ENCODE measurements at places on chromosomes 4 and X.

DNA sequence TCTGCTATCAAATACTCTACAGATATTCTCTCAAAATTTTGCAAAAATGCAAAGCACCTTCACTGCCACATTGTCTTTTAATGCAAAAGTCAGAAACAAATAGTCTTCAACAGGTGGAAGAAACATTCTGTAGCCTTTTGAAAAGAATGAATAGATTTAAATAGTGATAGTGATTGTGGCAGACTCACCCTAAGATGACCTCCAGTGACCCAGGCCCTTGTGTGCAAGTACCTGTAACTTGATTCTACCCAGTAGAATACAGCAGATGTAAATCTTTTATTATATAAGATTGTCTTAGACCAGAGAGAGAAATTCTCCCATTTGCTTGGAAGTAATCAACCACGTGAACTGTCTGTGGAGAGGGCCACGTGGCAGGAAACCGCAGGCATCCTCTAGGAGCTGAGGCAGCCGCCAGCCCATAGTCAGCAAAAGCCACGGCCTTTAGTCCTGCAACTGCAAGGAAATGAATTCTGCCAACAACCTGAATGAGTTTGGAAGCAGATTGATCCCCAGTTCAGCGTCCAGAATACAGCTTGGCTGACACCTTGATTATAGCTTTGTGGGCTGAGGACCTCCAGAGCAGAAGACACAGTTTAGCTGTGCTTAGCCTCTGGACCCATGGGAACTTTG is 272.5 kb downstream of the ARHGAP10 start:
- DNase-seq = no peak

GRCh38 chr4:142671516-142671915 is 174.6 kb downstream of the INPP4B start:
- no peak for DNase-seq

DNA sequence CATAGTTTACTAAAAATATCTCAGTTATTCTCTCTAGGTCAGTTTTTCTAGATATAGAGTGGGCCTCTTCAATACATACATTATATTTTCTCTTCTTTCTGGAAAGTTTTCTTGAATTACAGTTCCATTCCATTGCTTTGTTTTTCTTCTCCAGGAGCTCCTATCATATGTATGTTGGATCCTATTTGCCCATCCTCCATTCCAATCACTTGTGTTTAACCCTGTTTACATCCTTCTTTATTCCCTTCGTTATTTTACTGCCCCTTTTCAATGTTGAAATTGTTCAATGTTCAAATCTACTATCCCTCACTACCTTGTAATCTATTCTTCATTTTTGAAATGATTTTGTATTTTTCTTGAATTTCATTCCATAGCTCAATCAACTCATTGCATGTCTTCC is 97.4 kb downstream of the IRF2 start:
- no peak for DNase-seq

DNA sequence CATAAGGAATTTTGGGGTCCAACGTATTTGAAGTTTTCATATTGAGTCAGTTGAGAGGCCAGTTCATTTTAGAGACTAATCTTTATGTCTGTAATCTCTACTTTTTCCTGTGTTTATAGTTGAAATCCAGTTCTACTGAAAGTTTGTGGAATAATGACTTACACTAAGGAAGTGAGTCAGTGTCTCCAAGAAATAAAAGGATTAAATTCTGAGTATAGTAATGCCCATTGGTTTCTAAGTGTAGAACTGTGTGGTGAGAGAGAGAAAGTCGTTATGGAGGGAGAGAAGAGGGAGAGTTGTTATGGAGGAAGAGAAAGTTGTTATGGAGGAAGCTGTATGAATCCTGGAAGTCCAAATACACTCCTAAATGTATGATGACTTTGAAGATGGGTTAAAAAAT is 264.6 kb upstream of the HAND2 start:
- no peak for DNase-seq

GRCh38 chr4:110994781-110995180 is 371.9 kb upstream of the PITX2 start:
- no peak for DNase-seq

DNA sequence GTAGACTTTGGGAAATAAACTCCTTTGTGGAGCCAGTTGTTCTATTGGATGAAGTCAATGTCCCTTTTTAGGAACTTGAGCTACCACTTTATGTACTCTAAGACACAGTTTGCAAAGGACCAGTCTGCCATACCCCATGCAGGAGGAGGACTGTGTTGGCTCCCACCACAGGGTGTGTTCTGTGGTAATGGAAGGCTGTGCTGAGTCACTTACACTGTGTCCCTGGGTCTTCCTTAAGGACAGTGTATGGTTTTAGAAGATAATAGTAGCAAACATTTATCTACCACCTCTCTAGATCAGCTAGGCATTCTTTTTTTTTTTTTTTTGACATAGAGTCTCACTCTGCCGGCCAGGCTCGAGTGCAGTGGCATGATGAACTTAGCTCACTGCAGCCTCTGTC is 184.0 kb upstream of the PGRMC2 start:
- no peak for DNase-seq

GRCh38 chr4:79964020-79964399 is 109.0 kb downstream of the ANTXR2 start:
- DNase-seq = no peak

GRCh38 chr4:123624959-123625358 is 228.4 kb downstream of the SPRY1 start:
- DNase-seq = no peak

- no peak for DNase-seq
These were observed 1.1 kb downstream of the NFXL1 start for GRCh38 chr4:47913330-47913729.

DNA sequence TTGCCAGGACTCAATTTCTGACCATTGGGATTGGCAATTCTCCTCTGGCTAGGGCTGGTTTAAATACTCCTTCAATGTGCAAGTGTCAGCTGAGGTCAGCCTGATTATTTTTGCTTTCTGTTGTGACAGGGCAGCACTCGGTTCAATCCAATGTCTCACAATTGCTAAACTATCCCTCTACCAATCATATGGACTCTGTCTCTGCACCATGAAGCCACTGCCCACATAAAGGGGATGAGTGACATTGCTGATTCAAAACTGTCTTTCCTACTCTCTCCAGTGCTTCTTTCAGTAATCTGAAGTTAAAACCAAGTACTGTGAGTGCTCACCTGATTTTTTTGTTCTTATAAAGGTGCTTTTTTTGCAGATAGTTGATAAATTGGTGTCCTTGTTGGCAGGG is 1030.7 kb downstream of the GLUD2 start:
- DNase-seq = no peak

DNA sequence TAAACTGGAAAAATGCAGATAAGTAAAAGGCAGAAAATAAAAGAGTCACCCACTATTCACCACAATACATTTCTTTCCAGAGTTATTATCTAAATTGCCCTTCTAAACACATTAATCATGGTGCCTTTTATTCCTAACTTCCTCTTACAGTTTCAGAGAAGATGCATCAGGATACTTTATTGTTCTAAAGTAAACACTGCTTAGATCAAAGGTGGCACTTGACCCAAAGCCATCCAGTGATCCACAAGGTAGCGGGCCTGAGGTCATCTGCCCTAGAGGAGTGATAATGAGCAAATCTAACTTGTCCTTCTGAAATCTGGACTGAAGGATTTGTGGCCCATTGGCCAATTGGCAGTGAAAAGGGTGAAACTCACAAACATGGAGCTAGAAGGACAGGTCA is 12.0 kb upstream of the TMEM154 start:
- no peak for DNase-seq

DNA sequence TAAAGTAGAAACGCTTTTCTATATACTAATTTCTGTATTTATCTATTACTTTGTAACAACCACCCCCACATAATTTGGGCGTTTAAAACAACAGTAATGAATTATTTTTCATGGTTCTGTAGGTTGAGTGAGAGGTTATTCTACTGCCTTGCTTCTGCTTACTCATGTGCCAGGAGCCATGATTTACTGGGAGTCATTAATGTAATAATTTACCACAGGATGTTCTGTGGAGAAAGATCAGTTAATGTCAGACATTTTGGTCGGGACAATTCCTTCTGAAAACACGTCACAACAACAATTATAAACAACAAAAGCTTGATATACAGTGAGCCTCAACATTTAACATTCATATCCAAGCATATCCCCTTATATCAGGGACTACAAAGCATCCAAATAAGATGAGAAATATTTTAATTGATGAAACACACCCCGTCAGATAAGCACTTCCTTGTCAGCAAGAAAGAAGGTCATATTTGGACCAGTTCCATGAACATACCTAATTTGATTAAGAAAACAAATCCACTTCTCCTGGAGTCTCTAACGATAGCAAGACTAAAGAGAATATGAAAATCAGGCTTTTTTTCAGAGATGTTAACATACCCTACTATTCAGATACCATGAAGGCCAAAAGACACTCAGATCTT is 238.5 kb downstream of the PRDM5 start:
- DNase-seq = no peak

GRCh38 chr4:114264877-114265291 is 285.4 kb upstream of the ARSJ start:
- no peak for DNase-seq

GRCh38 chr4:87985097-87985886 is 9.8 kb downstream of the SPP1 start:
- DNase-seq = peak; percentile 34

DNA sequence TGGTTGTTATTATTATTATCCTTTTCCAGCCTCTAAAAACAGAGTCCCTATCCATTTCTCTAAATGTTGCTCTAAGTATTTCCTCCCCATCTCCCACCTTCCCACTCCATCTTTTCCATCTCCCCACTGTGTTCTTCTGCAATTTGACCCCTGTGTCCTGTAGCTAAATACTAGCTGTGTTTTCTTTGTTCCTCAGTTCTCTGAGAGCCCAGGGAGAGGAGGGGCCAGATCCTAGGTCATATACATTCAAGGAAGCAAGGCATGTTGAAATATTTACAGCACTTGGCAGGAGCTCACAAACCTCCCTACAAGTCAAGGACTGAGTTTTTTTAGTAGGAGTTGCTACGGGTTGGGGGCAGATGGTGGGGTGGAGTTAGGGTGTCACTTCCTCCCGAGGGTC is 10.5 kb downstream of the SLC16A2 start:
- DNase-seq = no peak

DNA sequence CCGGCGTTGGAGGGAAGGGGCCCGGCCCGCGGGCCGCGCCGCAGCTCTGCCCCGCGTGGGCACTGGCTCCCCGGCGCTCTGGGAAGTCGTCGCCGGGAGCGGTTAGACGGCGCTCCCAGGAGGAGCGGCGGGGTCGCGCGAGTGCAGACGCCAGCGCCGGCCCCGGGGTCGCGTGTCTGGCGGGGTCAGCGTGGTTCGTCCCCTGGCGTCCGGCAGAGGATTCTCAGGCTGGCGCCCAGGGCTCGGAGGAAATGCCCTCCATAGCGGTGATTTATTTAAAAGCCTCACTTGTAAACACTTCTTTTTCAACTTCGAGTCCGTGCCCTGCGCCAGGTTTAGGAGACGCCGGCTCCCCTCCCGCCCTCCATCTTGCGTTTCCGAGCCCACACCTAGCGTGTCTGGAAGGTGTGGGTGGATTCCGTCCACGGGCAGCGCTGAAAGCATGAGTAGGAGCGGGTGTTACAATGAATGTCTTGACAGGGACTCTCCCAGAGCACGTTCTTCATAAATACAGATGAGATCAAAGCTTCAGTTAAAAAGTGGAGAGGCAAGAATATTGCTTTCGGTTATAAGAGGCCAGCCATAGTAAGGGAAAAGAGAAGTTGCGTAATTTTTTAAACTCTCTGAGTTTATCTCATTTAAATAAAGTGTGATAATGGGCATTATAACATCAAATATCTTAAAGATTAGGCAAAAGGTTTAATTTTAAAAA is 692 bp downstream of the FAM241A start:
- peak; percentile 75 for DNase-seq

GRCh38 chr4:138401334-138401733 is 159.2 kb upstream of the SLC7A11 start:
- DNase-seq = no peak

DNA sequence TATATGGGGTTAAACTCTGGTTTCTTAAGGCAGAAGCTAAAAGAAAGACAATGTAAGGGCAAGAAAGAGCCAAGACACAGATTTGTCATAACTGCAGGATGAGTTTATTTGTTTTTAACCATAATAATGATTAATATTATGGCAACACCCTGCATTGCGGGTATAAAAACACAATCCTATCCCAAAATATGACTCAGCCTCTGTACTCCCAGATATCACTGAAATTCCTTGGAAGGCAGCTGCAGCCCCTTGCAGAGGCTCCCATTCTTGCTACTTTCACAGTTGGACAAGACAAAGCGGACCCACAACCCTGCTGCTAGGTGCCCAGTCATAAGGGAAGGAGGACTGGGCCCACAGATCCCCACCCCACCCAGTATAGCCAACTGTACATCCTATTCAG is 20.4 kb upstream of the FGF16 start:
- DNase-seq = no peak

Measured in CD4-positive, alpha-beta T cell treated with Interleukin-12 subunit alpha and Interleukin-12 subunit beta, for 1 hour (primary cell).